ENCODE measurements at places on chromosomes 4 and X.

- no peak for DNase-seq
These were observed 6.3 kb upstream of the SGMS2 start for GRCh38 chr4:107818301-107818910.

DNA sequence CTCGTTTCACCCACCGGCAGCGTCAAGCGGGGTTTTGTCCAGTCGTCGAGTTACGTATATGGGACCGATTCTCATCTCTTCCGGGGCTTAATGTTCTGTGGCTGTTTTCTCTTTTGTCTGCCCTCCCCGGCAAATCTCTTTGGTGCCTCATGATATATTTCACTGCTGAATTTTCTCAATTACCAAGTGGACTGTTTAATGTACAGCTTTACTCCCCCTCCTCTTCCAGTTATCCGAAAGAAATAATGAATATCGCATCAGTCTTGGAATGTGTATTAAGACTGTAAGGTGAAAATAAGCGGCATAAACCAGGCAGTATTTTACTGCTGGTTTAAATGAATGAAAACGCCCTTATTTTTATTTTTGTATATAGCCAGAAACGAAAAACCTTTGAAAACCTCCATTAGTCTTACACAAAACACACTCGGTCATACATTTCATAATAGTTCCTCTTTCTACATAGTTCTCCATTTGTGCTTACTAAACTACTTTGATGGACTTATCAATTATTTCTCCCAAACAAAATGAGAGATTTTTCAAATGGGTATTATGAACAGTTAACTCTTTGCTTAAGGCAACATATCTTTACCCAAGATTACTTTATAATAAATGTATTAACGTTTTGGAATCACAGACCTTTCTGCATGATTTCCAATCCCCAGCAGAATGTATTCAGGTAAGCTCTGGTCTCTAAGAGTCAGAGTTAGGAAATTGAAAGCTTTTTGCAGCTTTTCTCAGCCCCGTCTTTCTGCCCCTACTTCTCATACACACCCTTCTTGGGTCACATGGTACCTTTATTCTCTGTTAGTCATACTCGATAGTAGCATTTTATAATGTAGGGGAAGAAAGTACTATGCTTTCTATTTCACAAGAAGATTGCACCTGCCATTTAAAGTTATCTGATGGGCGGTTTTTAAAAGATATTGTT, 979 bp downstream of the RP2 start:
- DNase-seq: peak; percentile 12

DNA sequence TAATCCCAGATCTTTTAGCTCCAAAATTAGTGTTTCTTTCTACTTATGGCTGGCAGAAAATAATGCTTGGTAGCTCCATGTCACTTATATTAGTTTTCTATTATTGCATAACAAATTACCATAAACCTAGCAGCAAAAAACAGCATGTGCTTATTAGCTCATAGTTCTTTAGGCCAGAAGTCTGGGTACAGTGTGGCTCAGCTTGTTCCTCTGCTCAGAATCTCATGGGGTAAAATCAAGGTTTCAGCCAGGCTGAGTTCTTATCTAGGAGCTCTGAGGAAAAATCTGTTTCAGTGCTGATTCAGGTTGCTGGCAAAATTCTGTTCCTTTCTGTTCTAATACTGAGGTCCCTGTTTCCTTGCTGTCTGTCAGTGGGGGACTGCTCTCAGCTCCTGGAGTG, 101.1 kb downstream of the CT47B1 start:
- DNase-seq: no peak

GRCh38 chr4:14850455-14851097, 151.7 kb upstream of the CPEB2 start:
- DNase-seq: no peak

DNA sequence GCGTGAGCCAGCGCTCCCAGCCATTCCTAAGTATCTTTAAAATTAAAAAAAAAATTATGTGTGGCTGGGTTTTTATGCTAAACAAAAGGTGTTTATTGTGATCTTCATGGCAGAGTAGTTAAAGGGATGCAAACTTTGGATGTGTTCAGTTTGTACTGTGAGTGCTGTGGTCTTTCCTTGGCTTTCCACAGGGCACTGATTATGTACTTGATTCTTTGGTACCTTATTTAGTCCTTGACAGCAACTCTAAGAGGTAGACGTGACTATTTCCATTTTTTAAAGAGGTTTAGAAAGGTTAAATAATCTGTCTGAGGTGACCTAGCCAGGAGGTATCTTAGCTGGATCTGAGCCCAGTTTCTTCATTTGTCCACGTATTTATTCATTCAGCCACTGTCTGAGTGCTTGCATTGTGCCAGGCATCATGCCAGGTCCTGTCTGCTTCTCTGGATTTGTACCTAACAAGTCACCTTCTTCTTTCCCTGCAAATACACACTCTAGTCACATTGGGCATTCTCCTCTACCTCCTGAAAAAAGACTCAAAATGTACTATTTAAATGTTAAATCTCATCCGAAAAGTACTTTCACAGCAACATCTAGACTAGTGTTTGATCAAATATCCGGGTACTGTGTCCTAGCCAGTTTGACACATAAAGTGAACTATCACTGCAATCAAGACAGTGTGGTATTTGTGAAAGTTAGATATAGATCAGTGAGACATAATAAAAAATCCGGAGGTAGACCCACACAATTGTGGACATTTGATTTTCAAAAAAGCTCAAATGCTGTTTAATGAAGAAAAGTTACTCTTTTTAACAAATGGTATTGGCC, 31.5 kb downstream of the WWC2 start:
- DNase-seq: no peak
